Right renal cortex interstitium (tissue), 3 donors: ENCODE measurements at places on chromosomes 13 and 19. TPM values are rescaled to one million over a fixed set of nuclear protein-coding genes. Genes with fewer than 3 reads are reported as not detected.

DNA sequence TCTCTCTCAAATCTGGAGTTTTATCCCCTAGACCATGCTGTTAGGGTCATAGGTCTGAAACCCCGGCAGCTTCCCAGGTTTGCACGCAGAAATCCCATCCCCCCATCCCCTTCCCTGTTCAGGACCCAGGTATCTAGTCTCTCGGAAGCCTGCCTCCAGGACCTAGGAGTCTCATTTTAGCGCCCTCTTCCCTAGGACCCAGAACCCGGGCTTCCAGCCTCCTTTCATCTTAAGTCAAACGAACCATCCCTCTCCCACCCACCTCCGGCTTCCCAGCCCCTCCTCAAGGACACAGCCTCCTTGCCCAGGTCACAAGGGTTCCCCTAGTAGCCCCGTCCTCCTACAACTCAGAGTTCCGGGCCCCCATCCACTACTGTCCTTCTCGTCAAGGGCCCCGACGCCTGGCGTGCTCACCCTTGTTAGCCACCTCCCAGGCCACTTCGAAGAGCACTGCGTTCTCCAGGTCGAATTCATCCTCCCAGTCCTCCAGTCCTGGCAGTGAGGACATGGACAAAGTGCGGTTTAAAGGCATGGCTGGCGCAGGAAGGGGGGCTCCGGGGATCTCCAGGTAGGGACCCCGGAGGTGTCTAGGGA is 431 bp downstream of the GYS1 start:
- DNase-seq, result no peak

DNA sequence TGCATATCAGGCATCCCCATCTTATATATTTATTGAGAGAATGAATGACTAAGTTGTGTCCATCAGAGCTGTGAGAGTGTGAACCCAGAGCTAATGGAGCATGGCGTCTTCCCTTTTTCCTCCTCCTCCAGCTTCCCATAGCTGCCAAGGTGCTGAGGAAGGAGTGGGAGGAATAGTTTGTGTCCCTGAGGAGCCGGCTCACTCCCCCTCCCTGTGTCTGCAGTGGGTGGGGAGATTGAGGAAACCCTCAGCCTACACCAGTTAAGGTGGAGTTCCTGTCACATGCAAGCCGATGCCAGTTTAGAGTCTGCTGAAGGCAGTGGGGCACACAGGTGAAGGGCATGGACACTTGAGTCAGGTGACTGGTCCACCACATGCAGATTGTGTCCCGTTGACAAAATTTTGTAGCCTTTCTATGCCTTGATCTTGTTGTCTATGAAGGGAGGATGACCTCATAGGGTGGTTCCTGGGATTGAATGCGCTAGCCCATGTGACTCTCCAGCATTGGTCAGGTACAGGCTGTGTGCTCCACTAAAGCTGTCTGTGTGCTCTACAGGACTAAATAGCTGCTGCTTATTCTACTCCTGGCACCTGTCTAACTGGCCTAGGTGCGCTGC is 47.6 kb upstream of the GPI start:
- DNase-seq, result no peak

DNA sequence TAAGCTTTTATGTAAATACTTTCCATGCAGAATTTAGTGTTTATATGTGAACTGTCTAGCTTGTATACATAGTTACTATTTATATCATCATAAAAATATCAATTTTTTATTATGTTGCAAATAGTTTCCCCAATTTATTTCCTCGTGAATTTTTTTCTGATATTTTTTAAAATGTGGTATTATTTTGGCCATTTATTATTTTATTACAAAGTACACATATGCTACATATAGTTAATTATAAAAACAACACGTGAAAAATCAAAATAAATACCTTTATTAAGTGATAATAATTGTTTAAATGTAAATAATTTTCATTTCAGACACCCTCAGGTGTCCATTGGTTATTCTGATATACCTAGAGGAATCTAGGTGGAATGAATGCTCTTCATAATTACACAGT is 1394.9 kb upstream of the PRR20A start:
- no peak for DNase-seq

GRCh38 chr19:46745521-46746280 is at the start of gene FKRP:
Gene FKRP, plus strand, starts transcription at chr19:46746057. Its CDS starts 9,394 bp downstream, at chr19:46755451.
- DNase-seq, result no peak

GRCh38 chr19:30311911-30312310 is 60.3 kb upstream of the ZNF536 start:
- no peak for DNase-seq

DNA sequence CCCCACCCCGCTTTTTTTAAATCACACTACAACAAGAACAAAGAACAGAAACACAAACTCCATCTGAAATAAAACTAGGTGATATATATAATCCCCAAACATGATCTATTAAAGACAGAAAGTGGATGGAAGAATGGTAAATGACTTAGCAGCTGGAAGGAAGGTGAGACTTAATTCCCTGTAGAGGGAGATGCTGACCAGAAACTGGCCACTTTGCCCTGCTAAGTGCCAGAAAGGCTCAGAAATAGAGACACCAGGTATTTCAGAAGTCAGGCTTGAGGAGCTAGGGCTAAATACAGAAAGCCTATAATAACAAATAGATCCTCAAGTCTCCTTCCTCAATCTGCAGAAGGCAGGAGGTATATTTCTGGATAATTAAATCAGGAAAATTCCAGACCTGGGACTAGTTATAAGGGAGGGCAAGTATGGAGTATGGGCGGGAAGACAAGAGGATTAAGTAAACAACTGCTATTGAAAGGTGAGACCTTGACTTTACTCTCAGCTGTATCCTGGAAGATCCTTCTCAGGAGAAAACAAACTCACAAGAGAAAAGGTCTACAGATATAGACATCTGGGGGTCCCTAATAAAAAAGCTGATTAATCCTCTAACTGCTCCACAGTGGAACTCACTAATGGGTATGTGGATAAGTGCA is 32.2 kb downstream of the MTRF1 start:
- no peak for DNase-seq

The NTF4 gene
- 2.7 TPM for polyA plus RNA-seq

The DNASE2 gene
- polyA plus RNA-seq, result 11.6 TPM

The CASP14 gene
- polyA plus RNA-seq, result not detected

The FZR1 gene
- 48.1 TPM for polyA plus RNA-seq

The DIAPH3 gene
- polyA plus RNA-seq, result 14.5 TPM
